ENCODE measurements at places on chromosomes 4 and X. TPM values are rescaled to one million over a fixed set of nuclear protein-coding genes. Genes with fewer than 3 reads are reported as not detected.
A peak's percentile ranks its signal among the peaks of the same experiment; 100 is the strongest.

- no peaks in the 10 kb centered on the region for H3K27me3 ChIP-seq
- H3K36me3 ChIP-seq, result peaks cover 19% of the 10 kb centered on the region
These were observed 47.6 kb downstream of the HTT start for GRCh38 chr4:3122081-3122563.

Gene HAUS3
- total RNA-seq, result 11.7 TPM

GRCh38 chrX:97849951-97850350, 966.2 kb downstream of the RPA4 start:
- H3K4me1 ChIP-seq, result no peaks in the 10 kb centered on the region
- DNase-seq, result no peak
- no peaks in the 10 kb centered on the region for H3K36me3 ChIP-seq
- H3K27ac ChIP-seq, result no peak overlapping the region
- H3K4me3 ChIP-seq, result no peak overlapping the region

- H3K4me3 ChIP-seq, result peak overlapping the region; percentile 14
- no peaks in the 10 kb centered on the region for H3K27me3 ChIP-seq
- H3K36me3 ChIP-seq, result peaks cover 19% of the 10 kb centered on the region
- peaks cover 22% of the 10 kb centered on the region for H3K4me1 ChIP-seq
- no peak for DNase-seq
- peak overlapping the region; percentile 47 for H3K27ac ChIP-seq
These were observed 68.2 kb downstream of the ZNF827 start for GRCh38 chr4:145870155-145871020.
